Activated CD4-positive, alpha-beta T cell treated with anti-CD3 and anti-CD28 coated beads for 24 hours (primary cell): ENCODE measurements at places on chromosomes 13 and 19.
A peak's percentile ranks its signal among the peaks of the same experiment; 100 is the strongest.

GRCh38 chr19:6654347-6655310, 15.3 kb downstream of the TNFSF14 start:
- DNase-seq = no peak

- no peak for DNase-seq
These were observed 62.0 kb downstream of the RFX2 start for GRCh38 chr19:6048348-6048747.

- no peak for DNase-seq
These were observed 86.7 kb downstream of the MBNL2 start for GRCh38 chr13:97308735-97309429.

DNA sequence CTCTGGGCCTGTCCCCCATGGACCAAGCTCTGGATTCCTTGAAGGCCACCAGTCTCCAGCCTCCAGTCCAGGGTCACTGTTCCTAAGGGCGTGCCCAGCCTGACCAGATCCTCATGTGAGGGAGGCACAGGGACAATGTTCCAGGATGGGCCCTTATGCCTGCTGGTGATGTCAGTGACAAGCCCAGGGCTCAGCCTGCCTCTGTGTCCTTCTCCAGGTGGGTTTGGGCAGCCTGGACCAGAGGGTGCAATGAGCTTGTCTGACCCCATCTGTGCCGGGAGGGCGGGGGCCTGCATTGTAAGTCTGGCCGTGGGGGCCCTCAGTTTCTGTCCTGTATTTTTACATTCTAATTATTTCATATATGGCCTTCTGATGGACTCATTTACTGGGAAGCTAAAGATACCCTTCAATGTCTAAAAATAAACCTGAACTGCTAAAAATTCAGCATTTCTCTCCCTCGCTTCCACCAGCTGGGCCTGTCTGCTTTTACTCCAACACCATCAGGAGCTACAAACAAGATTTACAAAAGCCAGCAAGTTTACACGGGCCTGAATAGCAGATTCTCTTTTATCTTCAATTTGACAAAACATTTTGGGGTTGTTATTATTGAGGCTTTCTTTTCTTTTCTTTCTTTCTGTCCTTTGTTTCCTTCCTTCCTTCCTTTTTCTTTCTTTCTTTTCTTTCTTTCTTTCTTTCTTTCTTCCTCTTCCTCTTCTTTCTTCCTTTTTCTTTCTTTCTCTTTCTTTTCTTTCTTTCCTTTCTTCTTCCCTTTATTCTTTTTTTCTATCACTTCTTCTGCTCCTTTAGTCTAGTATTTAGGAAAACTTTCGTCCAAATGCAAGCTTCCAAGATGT, 34.2 kb upstream of the C19orf12 start:
- no peak for DNase-seq

GRCh38 chr13:44273991-44274770, 99.4 kb upstream of the SERP2 start:
- peak; percentile 23 for DNase-seq

DNA sequence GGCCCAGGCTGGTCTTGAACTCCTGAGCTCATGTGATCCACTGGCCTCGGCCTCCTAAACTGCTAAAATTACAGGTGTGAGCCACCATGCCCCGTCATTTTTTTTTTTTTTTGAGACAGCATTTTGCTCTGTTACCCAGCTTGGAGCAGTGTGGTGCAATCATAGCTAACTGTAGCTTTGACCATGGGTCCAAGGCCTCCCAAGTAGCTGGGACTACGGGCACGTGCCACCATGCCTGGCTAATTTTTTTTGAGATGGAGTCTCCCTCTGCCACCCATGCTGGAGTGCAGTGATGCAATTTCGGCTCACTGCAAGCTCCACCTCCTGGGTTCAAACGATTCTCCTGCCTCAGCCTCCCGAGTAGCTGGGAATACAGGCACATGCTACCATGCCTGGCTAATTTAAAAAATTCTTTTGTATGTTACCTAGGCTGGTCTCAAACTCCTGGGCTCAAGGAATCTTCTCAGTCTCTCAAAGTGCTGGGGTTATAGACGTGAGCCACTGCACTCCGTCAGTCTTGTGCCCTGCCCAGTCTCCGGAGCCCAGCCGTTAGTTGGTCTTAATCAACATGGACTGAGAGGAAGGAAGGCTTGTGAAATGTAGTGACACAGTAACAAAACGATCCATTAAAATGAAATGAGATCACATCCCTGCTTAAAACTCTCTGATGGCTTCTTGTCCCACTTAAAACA, 1.4 kb upstream of the LRG1 start:
- no peak for DNase-seq

DNA sequence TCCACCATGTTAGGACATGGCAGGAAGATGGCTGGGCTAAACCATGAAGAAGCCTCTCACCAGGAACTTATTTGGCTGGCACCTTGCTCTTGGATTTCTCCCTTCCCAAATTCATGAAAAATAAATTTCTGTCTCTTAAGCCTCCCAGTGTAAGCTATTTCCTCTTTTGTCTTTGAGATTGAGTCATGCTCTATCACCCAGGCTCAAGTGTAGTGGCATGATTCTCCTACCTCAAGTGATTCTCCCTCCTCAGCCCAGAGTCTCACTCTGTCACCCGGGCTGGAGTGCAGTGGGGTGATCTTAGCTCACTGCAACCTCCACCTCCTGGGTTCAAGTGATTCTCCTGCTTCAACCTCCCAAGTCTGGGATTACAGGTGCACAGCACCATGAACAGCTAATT, 12.6 kb downstream of the ZNF888 start:
- no peak for DNase-seq

- DNase-seq = no peak
These were observed 231.9 kb downstream of the KCTD12 start for GRCh38 chr13:76654263-76654662.

DNA sequence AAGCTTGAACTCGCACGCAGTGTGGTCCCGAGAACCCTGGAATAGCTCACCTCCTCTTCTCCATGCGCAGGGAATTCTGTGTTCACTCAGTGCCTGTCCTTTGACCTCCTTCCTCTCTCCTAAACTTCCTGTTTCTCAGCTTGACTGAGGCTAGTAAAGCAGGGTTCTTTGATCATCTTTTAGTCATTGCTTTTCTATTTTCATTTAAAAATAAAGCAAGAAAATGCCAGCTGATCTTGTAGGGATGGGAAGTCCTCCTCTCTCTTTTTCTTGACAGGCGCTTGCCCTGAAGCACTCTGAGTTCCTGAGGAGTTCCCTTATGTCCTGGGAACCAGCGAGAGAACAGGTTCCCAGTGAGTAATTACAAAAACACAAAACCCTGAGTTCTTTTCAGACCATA, 62.8 kb downstream of the ARHGEF7 start:
- no peak for DNase-seq

GRCh38 chr13:81379183-81379582, 1038.3 kb upstream of the SPRY2 start:
- DNase-seq = no peak

- DNase-seq = no peak
These were observed 21.7 kb downstream of the ZIC5 start for GRCh38 chr13:99949679-99950413.

GRCh38 chr19:6362027-6362350, 658 bp downstream of the CLPP start:
- no peak for DNase-seq

GRCh38 chr13:74153316-74153715, 19.1 kb upstream of the KLF12 start:
- no peak for DNase-seq

GRCh38 chr13:112709825-112710783, 20.3 kb downstream of the ATP11A start:
- no peak for DNase-seq

DNA sequence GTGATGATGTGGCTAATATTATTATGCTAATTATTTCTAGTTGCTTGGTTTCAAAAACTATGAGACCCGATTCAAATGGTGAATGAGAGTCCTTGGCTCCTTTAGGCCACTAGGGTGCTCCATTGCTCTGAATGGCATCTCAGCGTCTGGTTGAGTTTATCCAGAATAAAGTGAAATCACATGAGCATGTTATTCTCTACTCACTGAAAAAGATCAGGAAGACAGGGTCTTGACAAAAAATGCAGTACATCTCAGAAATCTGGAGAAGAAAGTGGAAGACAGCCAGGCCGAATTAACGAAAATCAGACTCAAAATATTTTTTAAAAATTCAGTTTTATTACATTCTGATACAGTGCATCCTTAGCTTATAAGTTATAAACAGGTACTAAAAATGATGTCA, 516.2 kb downstream of the MYO16 start:
- no peak for DNase-seq

DNA sequence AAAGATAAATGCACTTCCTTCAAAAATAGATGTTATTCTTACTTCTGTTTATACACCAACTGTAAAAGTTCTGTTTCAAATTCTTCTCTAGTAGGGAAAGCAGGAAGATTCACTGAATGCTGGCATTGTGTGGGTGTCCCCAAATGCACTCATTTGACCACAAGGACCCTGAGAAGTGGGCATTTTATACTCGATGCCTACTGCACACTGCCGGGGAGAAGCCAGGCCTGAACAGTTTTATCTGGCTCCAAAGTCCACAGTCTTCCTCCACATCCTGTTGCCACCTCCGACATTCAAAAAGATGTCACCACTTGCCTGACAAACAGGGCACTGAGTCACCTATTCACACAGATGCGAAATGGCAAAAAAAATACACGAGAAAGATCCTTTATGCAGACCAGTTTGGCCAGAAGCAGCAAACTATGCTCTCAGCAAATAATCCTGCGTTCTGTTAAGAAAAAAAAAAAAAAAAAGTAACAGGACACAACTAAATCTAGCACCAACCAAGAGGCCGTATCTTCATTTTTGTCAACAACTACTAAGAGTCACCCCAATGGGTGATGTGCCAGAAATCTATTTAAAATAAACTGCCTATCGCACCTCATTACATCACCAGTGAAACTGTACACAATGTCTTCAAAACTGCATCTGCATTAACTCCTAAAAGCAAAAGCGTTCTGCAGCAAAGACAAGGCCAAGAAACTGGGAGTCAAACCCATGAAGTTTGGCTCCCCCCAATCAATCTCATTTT, 6.2 kb downstream of the ZC3H4 start:
- no peak for DNase-seq

DNA sequence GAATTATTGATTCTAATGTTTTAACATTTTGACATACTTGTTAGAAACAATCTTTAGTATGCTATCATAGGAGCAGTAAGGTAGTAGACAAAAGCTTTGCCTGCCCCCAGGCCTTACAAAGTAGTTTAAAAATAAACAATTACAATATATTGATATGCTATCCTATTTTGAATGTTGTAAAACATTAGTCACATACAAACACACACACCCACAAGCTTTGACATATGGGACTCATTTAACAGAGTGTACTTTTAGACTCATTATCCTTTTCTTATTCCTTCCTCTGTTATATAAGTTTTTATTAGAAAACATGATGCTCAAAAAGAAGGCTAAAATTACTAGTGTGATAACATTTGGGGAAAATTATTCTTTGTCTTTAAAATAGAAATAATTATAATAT, 33.5 kb downstream of the UCHL3 start:
- DNase-seq = no peak

GRCh38 chr19:30490760-30491159, 118.6 kb downstream of the ZNF536 start:
- DNase-seq = no peak

GRCh38 chr19:834216-834615, 6.6 kb downstream of the AZU1 start:
- DNase-seq = no peak

DNA sequence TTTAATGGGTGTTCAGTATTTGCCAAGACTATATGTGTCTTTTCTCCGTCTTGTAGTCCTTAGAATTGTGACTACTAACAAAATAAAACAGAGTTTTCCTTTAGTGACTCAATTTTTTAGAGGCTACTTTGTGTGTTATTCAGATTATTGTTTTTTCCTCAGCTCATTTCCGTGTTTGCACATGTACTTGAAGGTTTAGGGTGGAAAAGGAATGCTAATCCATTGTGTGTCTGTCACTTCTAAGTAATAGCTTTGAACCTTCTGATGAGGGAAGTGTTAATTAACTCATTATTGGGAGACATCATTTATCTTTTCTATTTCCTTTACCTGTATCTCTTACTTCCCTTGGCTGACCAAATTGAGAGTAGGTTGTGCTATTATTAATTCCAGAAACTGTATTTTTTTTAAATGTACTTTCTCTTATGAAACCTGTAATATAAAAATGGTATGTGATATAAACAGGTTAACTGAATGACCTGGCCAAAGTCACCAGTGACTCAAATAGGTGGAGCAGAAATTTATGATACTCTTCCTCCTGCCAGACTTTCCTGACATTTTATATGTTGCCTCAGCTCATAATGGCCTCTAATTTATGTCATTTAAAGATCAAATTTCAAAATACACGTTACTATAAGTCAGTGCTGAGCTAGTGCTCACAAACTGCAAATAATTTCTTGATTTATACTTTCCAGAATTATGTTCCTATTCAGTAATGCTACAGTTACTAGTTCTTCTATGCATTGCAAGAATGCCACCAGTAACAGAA, 88.8 kb downstream of the LMO7 start:
- no peak for DNase-seq

DNA sequence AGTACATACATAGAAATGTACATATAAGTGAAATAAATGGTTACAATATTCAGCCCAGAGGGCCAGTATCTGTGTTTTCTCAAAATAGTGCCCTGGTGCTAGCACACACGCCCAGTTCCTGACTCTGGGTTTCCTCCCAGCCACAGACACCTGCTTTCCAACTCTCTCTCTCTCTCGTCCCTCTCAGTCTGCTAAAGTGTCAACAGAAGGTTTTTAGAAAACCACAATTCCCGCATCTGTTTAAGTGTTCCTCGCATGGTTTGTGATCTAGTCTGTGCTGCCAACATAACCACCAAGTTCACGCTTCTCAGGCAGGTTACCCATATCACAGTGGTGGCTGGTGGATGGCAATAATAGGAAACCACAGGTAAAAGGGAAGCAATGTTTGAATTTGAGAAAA, 17.8 kb upstream of the UPF3A start:
- no peak for DNase-seq

DNA sequence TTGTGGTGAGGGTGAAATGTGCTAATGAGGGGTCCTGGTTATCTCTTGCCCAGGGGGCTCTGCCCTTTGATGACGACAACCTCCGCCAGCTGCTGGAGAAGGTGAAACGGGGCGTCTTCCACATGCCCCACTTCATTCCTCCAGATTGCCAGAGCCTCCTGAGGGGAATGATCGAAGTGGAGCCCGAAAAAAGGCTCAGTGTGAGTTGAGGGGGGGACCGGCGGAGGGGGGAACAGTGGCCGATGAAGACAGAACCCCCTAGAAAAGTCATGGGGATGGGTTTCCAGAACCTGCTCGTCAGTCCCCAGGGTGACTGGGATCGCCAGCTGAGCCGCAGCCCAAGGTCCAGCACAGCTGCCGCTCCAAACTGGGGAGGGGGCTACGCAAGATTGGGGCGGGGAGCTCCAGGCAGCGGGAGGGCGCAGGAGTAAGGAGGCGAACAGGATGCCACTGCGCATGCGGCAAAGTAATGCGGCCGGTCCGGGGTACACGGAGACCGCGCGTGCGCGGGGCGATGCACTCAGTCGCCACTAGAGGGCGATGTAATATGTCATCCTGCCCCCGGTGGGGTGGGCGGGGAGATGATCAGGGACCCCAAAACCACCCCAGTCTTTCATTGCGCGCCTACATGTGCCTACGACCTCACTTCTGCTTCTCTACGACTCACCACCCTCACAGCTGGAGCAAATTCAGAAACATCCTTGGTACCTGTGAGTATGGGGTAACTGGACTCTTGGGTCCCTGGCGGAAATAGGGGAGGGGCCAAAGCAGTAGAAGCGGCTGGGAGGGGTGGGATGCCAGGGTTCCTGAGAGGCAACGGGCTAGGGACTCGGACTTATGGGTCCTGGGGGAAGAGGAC, 17.9 kb downstream of the BRSK1 start:
- peak; percentile 97 for DNase-seq
